Liver (tissue), 10 donors: ENCODE measurements at places on chromosomes 6 and 20. TPM values are rescaled to one million over a fixed set of nuclear protein-coding genes. Genes with fewer than 3 reads are reported as not detected.

Gene CRYBG1
- 4.5 TPM for total RNA-seq

Gene SYNDIG1
- total RNA-seq, result not detected

Gene CCND3
- 54.3 TPM for total RNA-seq

GRCh38 chr6:52535711-52536423 is 41.0 kb downstream of the TRAM2 start:
- no peak overlapping the region for H3K4me3 ChIP-seq
- H3K4me1 ChIP-seq, result peaks cover 4% of the 10 kb centered on the region
- no peak overlapping the region for H3K27ac ChIP-seq
- DNase-seq, result no peak

DNA sequence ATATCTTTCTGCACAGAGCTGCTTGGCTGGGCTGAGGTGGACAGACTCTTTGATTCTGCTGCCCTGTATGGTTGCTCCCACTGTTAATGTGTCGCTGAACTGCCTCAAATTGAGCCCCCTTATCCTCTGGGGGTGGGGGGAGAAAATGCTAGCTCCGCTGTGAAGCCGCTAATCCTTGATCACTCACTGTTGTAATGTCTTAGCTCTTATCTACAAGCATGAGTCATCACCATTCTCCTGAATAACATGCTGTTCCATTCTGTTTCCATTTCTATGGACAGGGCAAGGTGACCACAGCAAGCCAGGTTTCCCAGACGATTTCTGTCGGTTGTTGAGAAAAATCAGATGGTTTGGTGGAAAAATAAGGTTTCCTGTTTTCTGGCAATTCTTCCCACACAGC is 218.4 kb upstream of the GGTLC1 start:
- no peak overlapping the region for H3K27ac ChIP-seq
- no peaks in the 10 kb centered on the region for H3K4me1 ChIP-seq
- no peaks in the 10 kb centered on the region for H3K27me3 ChIP-seq
- H3K36me3 ChIP-seq, result no peaks in the 10 kb centered on the region
- DNase-seq, result no peak
- H3K4me3 ChIP-seq, result no peak overlapping the region

DNA sequence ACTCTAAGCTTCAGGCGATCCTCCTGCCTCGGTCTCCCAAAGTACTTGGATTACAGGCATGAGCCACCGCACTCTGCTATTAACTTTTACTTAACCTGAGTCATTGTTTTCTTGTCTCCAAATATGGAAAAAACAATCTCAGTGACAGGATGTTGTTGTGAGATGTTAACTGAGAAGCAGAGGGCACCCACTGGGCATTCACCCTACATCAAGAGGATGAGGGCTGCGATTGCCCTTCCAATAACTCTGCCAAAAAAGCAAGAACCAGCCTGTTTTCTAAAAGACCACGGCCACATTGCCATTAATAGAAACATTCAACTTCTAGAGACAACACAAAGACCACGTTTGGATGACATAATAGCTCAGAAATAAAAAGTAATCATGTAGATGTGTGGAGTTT is 107.6 kb upstream of the SGK1 start:
- no peak for DNase-seq
- H3K4me3 ChIP-seq, result no peak overlapping the region
- no peak overlapping the region for H3K27ac ChIP-seq
- no peaks in the 10 kb centered on the region for H3K4me1 ChIP-seq
- no peaks in the 10 kb centered on the region for H3K36me3 ChIP-seq

- H3K4me1 ChIP-seq, result peaks cover 48% of the 10 kb centered on the region
- H3K27me3 ChIP-seq, result no peaks in the 10 kb centered on the region
- peak overlapping the region; percentile 57 for H3K4me3 ChIP-seq
- peaks cover 7% of the 10 kb centered on the region for H3K36me3 ChIP-seq
- peak overlapping the region; percentile 84 for H3K27ac ChIP-seq
Measured at GRCh38 chr6:49462071-49462470, 982 bp downstream of the MMUT start.

DNA sequence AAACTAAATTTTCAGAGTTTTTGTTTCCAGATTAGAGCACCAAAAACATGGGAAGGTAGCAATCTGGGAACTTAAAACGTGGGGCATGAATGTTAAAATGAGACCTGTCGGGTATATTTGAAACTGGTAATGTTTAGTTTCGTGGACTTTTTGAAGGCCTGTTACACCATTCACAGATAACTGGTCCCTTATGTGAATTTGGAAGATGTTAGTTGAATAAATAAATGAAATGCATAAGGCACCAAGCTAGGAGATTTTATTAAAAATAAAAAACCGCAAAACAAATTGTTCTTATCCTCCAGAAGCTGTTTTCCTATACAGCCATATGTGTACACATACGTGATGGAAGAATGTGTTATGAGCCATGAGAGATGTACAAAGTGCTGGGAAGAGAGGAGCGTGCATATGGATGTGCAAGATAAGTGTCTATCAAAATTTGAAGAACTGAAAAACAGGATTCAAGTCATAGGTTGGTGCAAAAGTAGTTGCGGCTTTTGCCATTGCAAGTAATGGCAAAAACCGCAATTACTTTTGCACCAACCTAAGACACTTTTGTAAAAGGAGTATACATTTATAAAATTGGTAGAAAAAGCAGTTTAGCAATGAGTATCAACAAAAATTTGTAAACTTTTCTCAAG is 700 bp upstream of the MCUR1 start:
- peak overlapping the region; percentile 95 for H3K27ac ChIP-seq
- no peaks in the 10 kb centered on the region for H3K36me3 ChIP-seq
- H3K27me3 ChIP-seq, result no peaks in the 10 kb centered on the region

DNA sequence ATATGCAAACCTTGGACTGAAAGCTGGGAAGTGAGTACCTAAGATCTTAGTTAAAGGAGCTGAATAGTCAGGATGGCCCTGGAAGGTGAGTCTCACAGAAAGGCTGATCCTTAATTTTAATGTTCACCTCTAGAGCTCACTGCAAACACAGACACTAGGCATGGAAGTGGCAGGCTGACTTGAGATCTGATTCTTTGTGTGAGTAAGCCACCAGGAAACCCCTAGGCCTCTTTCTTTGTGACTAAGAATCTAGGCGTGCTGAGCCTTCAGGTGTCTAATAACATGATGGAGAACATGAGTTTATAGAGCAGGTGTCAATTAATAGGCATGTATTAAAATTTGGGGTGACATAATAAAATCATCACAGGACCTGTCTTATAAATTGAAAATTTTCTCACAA is 642.2 kb downstream of the EYS start:
- no peaks in the 10 kb centered on the region for H3K36me3 ChIP-seq
- no peak overlapping the region for H3K4me3 ChIP-seq
- H3K27ac ChIP-seq, result no peak overlapping the region
- H3K4me1 ChIP-seq, result no peaks in the 10 kb centered on the region
- no peaks in the 10 kb centered on the region for H3K27me3 ChIP-seq

- H3K4me3 ChIP-seq, result no peak overlapping the region
- H3K27ac ChIP-seq, result no peak overlapping the region
- peaks cover 4% of the 10 kb centered on the region for H3K4me1 ChIP-seq
Measured at GRCh38 chr6:51675020-51675921, 412.1 kb downstream of the PKHD1 start.

GRCh38 chr6:143598466-143599080 is 79.2 kb upstream of the PHACTR2 start:
- H3K4me1 ChIP-seq, result no peaks in the 10 kb centered on the region
- H3K27ac ChIP-seq, result no peak overlapping the region
- H3K4me3 ChIP-seq, result no peak overlapping the region

GRCh38 chr6:96943555-96944215 is 19.2 kb downstream of the KLHL32 start:
- DNase-seq, result no peak
- H3K27me3 ChIP-seq, result no peaks in the 10 kb centered on the region
- H3K36me3 ChIP-seq, result no peaks in the 10 kb centered on the region
- no peak overlapping the region for H3K27ac ChIP-seq
- no peaks in the 10 kb centered on the region for H3K4me1 ChIP-seq
- no peak overlapping the region for H3K4me3 ChIP-seq

DNA sequence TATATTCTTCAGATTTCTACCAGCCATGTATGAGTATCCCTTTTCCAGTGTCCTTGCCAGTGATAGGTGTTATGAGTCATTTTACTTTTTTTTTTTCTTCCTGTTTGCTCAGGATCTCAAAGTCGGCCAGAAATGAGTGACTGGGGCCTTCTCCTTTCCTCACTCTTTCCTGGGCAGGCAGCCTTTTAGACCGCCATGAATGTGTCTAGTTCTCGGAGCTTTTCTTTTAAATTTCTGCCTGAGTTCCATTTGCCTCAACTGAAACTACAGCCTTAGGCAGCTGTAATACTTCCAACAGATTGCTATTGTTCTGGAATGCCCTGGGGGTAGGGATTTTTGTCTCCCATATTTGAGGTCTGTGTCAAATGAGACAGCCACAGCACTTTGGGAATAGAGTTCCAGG is 83.7 kb downstream of the STXBP5 start:
- no peak overlapping the region for H3K27ac ChIP-seq
- no peaks in the 10 kb centered on the region for H3K27me3 ChIP-seq
- no peaks in the 10 kb centered on the region for H3K36me3 ChIP-seq
- H3K4me3 ChIP-seq, result no peak overlapping the region

DNA sequence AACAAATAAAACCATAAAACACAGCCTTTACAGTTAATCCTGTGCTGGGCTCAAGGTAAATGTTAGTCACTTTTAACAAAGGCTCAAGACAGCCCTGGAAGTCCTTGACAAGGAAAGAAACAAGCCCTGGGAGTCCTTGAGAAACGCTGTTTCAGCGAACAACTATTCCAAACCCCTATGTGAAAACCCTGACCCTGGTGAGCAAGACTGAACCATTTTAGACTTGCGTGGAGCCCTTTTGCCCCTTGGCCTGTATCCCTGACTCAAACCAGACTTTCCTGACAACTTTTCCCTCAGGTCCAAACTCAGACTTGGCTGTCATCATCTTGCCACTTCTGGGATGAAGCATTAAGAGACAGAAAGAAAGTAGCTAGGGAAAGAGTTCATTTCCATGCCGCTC is 180.4 kb downstream of the AIG1 start:
- no peaks in the 10 kb centered on the region for H3K27me3 ChIP-seq
- no peaks in the 10 kb centered on the region for H3K4me1 ChIP-seq
- no peak overlapping the region for H3K4me3 ChIP-seq
- peaks cover 2% of the 10 kb centered on the region for H3K36me3 ChIP-seq
- no peak for DNase-seq
- no peak overlapping the region for H3K27ac ChIP-seq

DNA sequence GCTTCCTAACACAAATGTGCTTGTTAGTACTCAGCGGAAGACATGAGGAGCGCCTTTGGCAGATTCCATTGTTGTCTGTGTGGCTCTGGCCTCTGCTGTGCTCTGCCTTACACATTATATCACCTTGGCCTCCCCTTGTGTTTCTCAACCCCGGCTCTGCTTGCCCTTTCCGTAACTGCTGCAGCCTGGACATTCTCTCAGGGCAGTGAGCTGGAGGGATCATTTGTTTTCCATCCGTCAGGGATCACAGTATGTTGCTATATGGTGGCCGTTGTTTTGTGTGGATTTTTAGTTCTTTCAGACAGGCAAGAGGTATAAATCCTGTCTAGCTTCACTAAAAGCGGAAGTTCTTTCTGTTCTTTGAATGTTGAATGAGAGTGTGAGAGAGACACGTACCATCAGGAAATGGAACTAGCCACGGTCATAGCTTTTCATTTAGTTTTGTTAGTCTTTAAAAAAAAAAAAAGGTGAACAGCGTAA is 175.1 kb downstream of the JARID2 start:
- H3K4me3 ChIP-seq, result no peak overlapping the region
- no peak for DNase-seq
- H3K36me3 ChIP-seq, result no peaks in the 10 kb centered on the region
- no peak overlapping the region for H3K27ac ChIP-seq
